ENCODE measurements at places on chromosomes 7 and 10. TPM values are rescaled to one million over a fixed set of nuclear protein-coding genes. Genes with fewer than 3 reads are reported as not detected.

Gene LRRC61
- not detected for total RNA-seq

Gene TMEM176B
- total RNA-seq = not detected

Gene SEMA3E
- not detected for total RNA-seq

Gene H2BK1
- not detected for total RNA-seq

Gene CCDC146
- total RNA-seq = 0.32 TPM

Gene CPVL
- not detected for total RNA-seq

Gene CYP2C9
- not detected for total RNA-seq

Gene DYNC1I1
- 0.08 TPM for total RNA-seq

Gene HOXA1
- 0.53 TPM for total RNA-seq

Gene PLEKHS1
- total RNA-seq = not detected

Gene LBX1
- total RNA-seq = not detected

Gene IDE
- 40.9 TPM for total RNA-seq

Measured in HFFc6 (cell line).